ENCODE measurements at places on chromosomes 3 and 15. TPM values are rescaled to one million over a fixed set of nuclear protein-coding genes. Genes with fewer than 3 reads are reported as not detected.

ZPLD1 gene
- not detected for polyA plus RNA-seq

XCR1 gene
- polyA plus RNA-seq: not detected

AQP9 gene
- 0.54 TPM for polyA plus RNA-seq

PARP9 gene
- polyA plus RNA-seq: 48.4 TPM

FOXL2NB gene
- polyA plus RNA-seq: under 0.01 TPM

DNA sequence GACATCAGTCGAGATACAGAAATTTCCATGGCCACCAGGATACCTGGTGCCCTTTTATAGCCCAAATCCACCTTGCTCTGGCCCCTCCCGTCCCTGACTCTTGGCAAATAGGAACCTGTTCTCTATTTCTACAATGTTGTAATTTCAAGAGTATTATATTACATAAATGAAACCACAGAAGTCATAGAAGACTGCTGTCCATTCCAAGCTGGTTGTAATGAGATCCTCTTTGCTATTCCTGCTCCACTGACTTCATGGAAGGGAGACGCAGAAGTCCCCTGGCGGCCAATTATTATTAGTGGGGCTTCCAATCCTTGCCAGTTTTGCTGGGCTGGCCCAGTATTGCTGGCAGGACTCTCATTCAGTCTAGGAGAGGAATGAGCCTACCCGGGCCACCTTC lies 26.6 kb downstream of the DCP1A start:
- peaks cover 34% of the 10 kb centered on the region for H3K4me1 ChIP-seq
- H3K27me3 ChIP-seq: no peaks in the 10 kb centered on the region
- H3K27ac ChIP-seq: no peak overlapping the region

DNA sequence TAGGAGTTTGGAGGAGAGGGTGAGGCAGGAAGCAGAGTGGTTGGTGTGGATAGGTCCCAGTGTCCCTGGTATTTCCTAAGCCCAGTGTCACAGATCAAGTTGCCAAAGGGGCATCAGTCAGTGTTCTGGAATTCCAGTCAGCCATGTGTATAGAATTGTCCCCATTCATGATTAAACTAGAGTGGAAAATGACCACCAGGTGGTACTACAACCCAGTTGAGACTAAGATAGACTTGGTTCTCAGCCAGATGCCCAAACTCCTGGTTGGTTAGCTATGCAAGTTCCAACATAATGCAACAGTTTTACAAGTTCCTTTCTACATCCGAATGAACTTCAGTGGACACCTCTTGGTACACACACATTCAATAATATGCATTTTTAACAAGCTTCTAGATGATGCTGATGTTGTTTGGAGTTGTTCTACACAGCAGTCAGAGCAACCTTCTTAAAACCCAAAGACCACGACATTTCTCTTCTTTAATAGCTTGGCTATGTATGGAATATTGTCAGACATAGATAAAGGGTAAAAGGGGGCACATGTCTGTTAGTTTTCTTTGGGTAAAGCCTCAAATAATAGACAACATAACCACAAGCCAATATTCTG lies 8.4 kb upstream of the ATR start:
- H3K27me3 ChIP-seq: no peaks in the 10 kb centered on the region
- H3K4me1 ChIP-seq: no peaks in the 10 kb centered on the region
- no peak for DNase-seq
- H3K36me3 ChIP-seq: no peaks in the 10 kb centered on the region
- H3K4me3 ChIP-seq: no peak overlapping the region
- H3K27ac ChIP-seq: no peak overlapping the region

GRCh38 chr15:40591389-40591788 lies 2.7 kb upstream of the KNL1 start:
- H3K4me1 ChIP-seq: no peaks in the 10 kb centered on the region
- no peak for DNase-seq
- H3K4me3 ChIP-seq: no peak overlapping the region
- peaks cover 19% of the 10 kb centered on the region for H3K27me3 ChIP-seq
- no peak overlapping the region for H3K27ac ChIP-seq

DNA sequence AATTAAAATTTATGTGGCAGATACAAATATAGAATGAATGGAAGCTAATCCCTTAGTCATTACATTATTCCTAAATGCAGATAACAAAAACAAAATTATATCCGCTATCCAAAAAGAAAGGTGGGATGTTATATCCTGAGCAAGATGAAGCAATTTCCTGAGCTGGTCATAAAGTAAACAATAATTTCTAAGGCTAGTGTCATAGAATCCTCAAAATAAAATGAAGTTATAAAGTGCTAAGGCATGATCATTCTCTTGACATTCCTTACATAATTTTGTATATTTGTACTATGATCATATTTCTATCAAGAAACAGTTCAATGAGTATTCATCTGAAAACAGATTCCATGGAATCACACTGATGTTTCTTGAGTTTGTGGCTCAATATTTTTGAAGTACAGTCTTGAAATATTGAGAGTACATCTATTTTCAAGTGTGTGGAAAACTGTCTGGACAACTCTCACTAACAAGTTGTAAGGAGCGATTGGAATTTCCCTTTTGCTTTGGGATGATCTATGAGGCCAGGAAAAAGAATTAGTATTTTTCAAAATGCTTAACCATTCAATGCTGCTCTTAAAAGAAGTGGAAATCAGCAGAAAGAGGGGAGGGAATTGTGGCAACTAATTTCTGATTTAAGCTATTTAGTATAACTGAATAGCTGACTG lies 92.4 kb downstream of the ABI3BP start:
- H3K4me3 ChIP-seq: no peak overlapping the region
- no peaks in the 10 kb centered on the region for H3K4me1 ChIP-seq
- no peak for DNase-seq
- H3K36me3 ChIP-seq: no peaks in the 10 kb centered on the region
- no peak overlapping the region for H3K27ac ChIP-seq

DNA sequence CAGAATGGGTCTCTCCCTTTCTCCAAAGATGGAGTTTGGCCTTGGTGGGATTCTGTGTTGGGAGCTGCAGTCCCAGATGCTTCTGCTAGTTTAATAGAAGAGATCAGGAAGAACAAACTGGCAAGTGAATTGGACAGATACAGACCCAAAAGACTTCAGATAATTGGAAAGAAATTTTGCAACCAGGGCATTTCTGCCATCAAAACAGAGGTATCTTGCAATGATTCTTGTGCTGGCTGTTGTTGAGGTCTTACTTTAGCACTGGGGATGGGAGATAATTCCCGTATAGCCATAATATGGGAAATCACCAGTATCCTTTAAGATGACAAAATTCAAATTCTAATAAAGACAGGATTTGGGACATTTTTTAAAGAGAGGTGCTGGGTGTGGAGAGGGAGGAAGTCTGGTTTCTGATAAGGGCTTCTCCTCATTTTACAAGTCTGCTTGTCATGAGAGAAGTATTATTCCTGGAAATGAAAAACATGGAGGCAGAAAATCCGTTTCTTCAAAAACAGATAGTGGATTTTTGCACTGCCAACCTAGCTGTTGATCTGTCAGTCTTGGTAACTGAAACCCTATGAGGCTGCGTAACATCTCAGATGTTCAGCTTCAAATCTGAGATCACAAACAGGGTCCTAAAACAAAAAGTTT lies 40.1 kb downstream of the FNDC3B start:
- no peaks in the 10 kb centered on the region for H3K27me3 ChIP-seq
- no peak for DNase-seq
- no peak overlapping the region for H3K4me3 ChIP-seq
- H3K36me3 ChIP-seq: no peaks in the 10 kb centered on the region
- peaks cover 33% of the 10 kb centered on the region for H3K4me1 ChIP-seq

GRCh38 chr3:48672522-48672921 lies 9.8 kb upstream of the CELSR3 start:
- no peak for DNase-seq
- H3K4me1 ChIP-seq: no peaks in the 10 kb centered on the region
- H3K36me3 ChIP-seq: no peaks in the 10 kb centered on the region
- no peak overlapping the region for H3K4me3 ChIP-seq
- H3K27ac ChIP-seq: no peak overlapping the region

DNA sequence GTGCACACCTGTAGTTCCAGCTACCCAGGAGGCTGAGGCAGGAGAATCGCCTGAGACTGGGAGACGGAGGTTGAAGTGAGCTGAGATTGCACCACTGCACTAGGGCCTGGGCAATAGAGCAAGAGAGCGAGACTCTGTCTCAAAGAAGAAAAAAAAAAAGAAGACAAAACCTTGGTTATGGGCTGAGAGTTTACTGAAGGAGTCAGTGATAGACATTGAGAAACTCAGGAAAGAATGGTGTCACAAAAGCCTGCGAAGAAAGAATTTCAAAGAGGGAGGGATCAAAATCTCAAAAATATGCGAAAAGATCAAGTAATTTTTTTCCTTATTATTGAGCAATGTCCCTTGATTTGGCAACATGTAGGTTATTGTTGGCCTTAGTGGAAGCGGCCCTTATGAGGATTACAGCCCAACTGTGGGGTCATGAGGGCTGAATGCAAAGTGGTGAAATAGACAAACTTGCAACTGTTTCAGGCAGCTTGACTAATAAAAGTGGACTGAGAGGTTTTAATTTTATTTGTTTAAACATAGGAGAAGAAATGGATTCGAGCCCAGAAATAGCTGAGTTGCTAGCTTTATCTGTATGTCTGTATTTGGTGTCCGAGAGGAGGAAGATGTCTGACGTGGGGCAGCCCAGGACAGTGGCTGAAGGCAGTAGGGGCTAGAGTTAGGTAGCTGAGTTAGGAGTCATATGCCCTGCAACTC lies 18.8 kb upstream of the CELF6 start:
- H3K27me3 ChIP-seq: no peaks in the 10 kb centered on the region
- no peak overlapping the region for H3K4me3 ChIP-seq
- H3K4me1 ChIP-seq: no peaks in the 10 kb centered on the region
- H3K27ac ChIP-seq: peak overlapping the region; percentile 84
- peak; percentile 77 for DNase-seq
- peaks cover 14% of the 10 kb centered on the region for H3K36me3 ChIP-seq

- no peaks in the 10 kb centered on the region for H3K27me3 ChIP-seq
- no peak overlapping the region for H3K4me3 ChIP-seq
- H3K4me1 ChIP-seq: peaks cover 53% of the 10 kb centered on the region
- DNase-seq: no peak
- no peaks in the 10 kb centered on the region for H3K36me3 ChIP-seq
Observed at GRCh38 chr3:188659449-188660090, 505.6 kb downstream of the LPP start.
